Ammon's horn (tissue), 1 donor: ENCODE measurements at places on chromosomes 5 and 9.

DNA sequence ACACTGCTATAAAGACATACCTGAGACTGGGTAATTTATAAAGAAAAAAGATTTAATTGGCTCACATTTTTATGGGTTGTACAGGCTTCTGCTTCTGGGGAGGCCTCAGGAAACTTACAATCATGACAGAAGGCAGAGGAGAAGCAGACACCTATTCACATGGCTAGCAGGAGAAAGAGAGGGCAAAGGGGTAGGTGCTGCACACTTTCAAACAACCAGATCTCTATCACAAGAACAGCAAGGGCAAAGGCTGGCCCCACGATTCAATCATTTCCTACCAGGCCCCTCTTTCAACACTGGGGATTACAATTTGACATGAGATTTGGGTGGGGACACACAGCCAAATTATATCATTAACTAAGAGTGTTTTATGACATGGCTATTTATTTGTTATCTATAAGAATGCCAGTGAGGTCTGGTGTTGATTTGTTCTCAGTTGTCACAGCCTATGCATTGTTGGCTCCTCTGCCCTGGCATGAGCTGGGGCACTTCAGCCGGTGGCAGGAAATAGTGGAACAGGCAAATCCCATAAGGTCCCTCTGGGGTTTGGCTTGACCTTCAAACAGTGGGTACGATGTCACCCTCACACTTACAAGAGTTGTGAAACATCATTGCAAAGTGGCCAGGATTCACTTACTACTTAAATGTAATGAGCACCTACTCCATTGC is 44.1 kb downstream of the SPARC start:
- DNase-seq: no peak

GRCh38 chr5:154840435-154841272 is 9.7 kb downstream of the FAXDC2 start:
- no peak for DNase-seq

GRCh38 chr9:117644133-117644931 is 59.9 kb upstream of the TLR4 start:
- peak; percentile 91 for DNase-seq

GRCh38 chr9:108551030-108551841 is 304.6 kb downstream of the ACTL7B start:
- DNase-seq: no peak

- no peak for DNase-seq
These were observed 260.0 kb downstream of the AUH start for GRCh38 chr9:91101611-91102168.

DNA sequence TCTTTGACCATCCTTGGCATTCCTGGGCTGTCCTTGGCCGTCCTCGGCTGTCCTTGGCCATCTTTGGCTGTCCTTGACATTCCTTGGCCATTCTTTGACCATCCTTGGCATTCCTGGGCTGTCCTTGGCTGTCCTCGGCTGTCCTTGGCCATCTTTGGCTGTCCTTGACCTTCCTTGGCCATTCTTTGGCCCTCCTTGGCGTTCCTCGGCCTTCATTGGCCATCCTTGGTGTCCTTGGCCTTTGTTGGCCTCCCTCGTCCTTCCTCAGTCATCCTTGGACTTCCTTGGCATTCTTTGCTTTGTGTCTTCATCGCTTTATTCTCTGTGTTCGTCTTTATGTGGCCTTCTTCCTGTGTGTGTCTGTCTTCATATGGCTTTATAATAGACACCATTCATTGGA is 20.7 kb downstream of the NDUFS6 start:
- DNase-seq: no peak

- DNase-seq: no peak
These were observed 23.0 kb upstream of the GOLM1 start for GRCh38 chr9:86122311-86122710.

DNA sequence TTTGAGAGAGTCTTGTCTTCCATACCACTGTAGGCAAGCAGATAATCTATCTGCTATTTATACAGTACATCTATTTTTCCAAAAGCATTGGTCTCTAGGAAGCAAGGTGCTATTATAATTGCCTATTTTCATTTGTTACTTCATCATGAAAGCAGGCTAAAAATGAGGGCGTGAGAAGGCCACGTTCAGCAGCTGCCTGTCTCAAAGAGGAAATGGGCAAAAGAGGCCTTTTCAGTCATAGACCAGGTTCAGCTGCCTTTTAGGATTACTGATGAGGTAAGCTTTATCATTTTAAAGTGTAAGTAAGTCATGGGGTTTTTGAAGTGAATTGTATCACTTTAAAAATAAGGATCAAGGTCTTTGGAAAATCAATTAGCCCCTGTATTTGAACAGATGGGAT is 1091.1 kb upstream of the DMAC1 start:
- no peak for DNase-seq

GRCh38 chr5:107878661-107879060 is 207.9 kb upstream of the EFNA5 start:
- peak; percentile 53 for DNase-seq

GRCh38 chr5:143052967-143053682 is 282.9 kb downstream of the ARHGAP26 start:
- DNase-seq: no peak

DNA sequence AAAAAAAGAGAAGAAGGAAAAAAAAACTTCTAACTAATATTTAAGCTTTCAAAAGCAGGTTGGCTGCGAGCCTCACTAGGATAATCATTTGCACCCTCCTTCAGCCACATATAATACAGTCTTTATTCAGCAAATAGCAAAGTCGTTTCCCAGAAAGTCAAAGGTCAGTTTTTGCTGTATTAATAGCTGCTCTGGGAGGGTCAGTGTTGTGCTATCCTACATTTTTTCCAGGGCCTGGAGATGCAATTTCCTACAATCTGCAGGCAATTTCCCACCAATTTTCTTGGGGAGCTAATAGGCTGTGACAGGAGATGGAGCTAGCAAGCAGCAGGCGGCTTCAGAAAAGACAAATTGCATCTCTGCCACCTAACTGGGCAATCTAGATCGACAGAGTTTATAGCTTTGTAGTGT is 136.8 kb downstream of the TLE1 start:
- DNase-seq: no peak

DNA sequence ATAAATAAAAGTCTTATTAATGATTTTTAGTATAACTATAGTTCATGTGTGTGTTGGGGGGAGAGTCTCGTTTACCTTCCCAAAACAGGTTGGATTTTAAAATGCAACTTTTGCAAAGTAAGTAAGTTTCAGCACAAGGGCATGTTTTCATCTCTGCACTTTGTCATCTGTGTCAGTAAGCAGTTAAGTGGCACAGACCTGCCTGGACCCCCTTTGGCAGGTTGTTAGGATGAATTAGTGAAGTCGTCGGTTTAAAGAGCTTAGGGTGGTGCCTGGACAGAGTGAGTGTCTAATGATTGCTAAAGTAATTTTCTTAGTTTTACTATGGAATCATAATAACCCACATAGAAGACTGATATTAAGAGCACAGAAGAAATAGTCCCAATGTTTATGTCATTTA is 74.9 kb downstream of the TRIO start:
- no peak for DNase-seq

GRCh38 chr5:179747811-179748210 is 15.2 kb downstream of the MAML1 start:
- DNase-seq: no peak

GRCh38 chr5:137310051-137310730 is 188.9 kb downstream of the SPOCK1 start:
- no peak for DNase-seq

- DNase-seq: no peak
These were observed 147.8 kb downstream of the MAST4 start for GRCh38 chr5:66744040-66744439.

DNA sequence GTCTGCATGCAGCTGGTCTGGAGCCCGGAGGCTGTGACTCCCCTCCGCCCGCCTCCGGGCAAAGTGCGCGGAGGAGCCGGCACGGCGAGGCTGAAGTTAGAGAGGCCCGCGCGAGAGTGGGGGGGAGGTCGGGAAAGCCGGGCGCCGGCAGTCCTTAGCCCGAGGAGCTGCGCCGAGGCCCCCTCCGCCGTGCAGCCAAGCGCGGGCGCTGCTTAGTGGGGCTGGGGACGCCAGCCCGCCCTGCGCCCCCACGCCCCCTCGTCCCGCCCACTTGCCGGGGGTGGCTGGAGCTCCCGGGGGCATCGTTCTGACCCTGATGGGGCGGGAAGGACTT is 403 bp downstream of the NINJ1 start:
- no peak for DNase-seq

DNA sequence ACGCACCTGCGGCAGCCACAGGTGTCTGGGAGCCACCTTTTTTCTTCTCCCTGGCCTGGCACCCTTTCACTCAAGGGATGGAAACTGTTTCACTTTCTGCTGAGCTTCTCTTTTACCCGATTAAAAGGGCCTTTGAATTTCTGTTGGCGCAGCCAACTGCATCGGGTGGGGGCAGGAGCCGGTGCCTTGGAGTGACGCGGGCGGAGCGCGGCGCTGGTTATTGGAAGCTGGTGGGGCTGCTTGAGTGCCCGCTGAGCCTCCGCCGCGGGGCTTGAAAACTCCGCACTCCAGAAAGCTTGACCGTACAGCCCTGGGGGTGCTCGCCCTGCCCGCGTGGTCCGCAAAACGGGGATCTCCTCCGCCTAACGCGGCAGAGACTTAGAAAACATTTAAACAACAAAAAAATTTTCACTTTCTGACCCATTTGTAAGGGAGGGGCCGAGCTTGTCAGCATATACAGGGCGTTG is 52.0 kb upstream of the TJP2 start:
- peak; percentile 85 for DNase-seq

DNA sequence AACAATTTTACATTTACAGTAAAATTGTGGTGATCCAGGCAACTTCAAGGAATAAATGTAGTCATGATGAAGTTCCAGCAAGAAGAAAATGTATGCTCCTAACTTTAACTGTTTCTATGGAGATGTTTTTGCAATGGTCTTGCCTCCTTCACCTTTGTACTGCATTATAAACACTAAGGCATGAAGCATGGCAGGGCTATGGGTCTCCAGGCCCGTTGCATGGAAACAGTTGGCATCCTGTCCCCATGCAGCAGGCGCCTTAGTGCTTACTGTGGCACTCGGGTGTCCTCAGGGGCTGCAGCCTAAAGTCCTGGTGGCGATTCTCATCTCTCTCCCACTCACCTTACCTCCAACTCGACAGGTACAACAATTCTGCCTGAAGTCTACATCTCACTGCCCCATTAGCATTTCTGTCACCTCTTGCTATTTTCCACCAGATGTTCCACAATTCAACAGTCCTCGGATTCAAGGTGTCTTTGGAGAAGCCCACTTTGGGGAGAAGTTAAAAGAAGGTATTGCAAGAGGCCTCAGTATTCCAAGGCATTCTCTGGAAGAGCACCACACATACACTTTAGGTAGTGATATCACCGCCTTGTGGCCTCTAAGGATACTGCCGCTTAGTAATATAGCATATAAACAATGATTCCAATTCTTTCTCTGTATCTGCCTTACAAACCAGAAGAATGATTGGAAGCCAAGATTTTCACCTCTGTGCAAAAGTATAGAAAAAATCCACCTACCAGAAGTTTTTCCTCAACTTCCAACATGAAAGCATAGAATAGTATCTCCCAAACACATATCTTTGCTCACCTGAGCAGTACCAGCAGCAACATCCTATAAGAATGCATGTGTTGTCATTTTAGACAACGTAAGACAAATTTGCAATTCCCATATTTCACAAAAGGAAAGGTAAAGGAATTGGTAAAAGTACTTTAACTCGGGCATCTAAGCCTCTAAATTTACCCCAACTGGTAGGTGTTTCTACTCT is 5.1 kb downstream of the LIFR start:
- DNase-seq: peak; percentile 60

DNA sequence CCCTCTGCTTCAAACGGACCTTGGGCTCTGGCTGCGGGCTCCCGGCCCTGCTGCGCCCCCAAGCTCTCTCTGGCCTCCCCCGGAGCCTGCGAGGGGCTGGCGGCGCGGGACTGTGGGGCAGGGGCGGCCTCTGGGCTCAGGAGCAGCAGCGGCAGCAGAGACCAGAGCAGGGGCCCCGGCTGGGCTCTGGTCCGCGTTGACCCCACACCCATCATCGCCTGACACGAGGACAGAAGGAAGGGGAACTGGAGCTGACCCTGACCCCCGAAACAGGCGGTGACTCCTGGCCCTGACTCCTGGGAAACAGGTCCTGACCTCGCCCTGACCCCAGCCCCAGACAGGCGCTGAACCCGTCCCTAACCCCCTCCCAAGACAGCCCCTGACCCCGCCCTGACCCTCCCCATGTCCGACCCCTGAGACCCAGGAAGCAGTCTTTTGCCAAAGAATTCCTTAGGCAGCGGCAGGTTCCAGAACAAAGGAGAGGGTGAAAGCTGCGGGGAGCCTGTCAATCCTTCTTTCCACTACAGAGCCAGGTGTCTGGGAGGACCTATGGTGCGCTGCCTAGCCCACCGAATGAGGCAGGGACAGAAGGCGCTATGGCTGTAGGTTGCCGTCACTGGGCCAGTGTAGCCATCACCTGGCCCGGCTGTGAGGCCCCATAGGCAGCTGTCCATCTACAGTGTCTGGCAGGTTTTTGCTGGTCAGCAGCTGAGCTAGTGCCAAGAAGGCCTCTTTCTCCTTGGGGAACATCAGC is 74.7 kb upstream of the SPTLC1 start:
- no peak for DNase-seq

- no peak for DNase-seq
These were observed 9.9 kb upstream of the PTGS1 start for GRCh38 chr9:122360891-122361290.

DNA sequence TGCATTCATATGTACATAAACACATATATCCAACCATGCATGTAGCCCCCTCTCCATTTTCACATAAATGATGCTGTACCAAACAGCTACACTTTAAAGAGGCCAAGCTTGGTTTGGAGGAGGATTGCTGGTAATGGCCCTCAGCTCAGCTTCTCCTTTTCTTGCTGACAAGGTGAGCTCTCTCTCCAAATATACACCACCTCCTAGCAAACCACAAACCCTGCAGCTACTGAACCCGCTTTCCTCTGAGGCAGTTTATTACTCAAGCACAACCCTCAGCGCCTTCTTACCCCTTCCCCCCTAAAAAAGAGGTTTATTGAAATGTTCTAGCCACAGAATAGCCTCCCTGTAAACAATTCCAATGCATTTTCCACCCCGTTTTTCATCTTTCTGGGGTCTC is 54.0 kb downstream of the ALG2 start:
- no peak for DNase-seq

GRCh38 chr5:1777281-1778137 is 22.1 kb downstream of the MRPL36 start:
- DNase-seq: no peak

DNA sequence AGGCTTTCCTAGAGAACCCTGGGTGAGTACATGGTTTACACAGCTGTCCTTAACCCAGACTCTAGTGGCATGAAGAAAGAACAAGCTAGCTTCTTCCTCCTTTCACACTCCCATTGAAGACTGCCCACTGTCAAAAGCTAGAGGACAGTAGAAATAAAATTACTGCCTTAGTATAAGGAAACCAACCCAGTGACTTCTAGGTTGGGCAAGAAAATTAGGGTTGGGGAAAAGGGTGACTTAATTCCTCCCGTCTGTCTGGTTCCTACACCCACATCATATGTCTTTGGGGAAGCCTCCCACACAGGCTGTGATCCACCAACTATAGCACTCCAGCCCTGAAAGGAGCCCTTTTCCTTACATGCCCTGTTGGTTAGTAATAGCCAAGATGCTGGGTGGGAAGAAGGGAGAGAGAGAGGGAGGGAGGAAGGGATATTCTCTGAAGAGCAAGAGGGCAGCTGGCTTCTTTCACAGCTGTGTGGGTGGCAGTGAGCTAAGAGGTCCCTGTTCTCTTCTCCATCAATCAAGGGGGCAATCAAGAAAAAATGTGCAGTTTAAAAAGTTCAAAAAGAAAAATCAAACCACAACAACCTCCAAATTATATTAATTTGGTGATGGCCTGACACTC is 21.7 kb downstream of the HBEGF start:
- DNase-seq: no peak
